ENCODE measurements at places on chromosomes 7 and 10.

- no peak for DNase-seq
Measured at GRCh38 chr7:105002-105401, 87.4 kb upstream of the FAM20C start.

DNA sequence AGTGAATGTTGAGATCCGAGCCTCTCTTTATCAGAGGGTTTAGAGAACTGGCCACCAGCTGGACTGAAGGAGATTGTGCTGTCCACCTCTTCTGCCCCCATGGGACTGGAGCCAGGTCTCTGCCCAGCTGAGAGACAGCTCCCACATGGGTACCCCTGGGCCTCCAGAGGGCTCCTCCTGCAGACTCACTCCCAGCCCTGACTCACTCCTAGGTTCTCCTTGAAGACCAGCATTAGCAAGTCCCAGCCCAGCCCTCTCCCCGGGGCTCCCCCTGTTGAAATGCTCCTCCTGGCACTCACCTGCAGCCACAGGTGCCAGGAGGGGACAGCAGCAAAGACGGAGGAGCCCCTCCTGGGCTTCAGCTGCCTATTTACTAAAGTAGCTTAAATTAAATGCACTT lies 126.9 kb downstream of the CXCL12 start:
- no peak for DNase-seq

- DNase-seq: peak; percentile 84
Measured at GRCh38 chr7:45196374-45196773, 38.8 kb downstream of the RAMP3 start.

DNA sequence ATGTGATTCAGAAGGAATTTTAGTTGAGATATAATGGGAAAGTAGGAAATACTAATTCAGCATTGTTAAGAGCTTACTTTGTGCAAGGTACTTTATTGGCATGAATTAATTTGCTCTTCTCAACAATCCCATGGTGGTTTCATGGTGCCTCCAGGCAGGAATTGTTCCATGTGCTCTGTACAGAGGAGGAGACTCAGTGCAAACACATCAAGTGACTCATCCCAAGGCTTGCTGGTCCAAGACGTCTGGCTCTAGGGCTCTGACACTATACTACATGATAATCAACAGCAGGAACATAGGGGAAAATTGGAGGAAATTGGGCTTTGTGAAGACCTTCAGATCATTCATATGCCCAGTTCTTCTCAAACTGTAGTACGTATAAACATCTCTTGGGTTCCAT lies 66.5 kb upstream of the PRKG1 start:
- no peak for DNase-seq

GRCh38 chr10:132396494-132397035 lies 435 bp upstream of the PWWP2B start:
- peak; percentile 56 for DNase-seq
